ENCODE measurements at places on chromosomes 4 and X.

DNA sequence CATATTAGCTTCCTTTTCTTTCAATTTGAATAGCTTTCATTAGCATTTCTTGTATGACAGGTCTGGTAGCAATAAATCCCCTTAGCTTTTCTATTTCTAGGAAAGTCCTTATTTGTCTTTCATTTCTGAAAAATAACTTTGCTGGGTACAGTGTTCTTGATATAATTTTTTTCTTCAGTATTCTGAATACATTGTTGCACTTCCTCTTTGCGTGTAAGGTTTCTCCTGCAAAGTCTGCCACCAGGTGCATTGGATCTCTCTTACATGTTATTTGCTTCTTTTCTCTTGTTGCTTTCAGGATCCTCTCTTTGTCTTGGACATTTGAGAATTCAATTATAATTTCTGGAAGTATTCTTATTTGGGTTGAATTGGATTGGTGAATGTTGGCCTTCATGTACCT, 663.7 kb downstream of the GRXCR1 start:
- DNase-seq: no peak

GRCh38 chrX:77426811-77427210, 20.4 kb upstream of the FGF16 start:
- DNase-seq: no peak

GRCh38 chrX:48083212-48083611, 11.8 kb upstream of the ZNF630 start:
- DNase-seq: peak; percentile 28

DNA sequence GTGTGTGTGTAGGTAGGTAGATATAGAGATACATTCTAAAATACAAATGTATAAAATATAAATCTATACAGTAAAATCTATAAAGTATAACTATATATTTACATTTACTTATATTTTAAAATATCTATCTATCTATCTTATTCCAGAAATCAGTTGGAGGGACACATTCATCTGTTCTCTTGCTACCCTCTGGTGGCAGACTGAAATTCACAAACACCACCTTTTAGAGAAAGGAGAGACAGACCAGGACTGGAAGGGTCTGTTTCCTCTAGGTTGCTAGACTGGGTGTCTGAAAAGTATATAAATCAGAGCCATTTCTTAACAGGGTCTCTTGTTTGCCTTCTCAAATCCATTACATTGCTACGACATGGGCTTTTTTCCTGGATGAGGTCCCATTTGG, 343.0 kb downstream of the OPHN1 start:
- DNase-seq: no peak

DNA sequence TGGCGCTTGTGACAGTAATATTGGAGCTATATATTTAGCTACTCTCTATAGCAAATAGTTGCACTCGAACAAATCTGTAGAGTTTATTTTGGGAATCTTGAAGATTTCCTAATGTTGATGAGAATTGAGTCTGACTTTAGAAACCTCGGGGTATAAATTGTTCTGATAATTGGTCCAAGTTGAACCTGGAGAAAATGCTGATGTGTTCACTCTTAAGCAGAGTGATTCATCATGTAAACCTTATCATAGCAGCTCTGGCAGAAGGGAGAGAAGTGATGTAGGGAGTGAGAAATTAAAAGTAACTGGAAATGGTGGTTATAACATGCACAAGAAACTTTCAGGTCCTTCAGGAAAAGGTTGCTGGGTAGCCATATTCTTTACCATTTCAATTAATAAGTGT, 16.4 kb upstream of the SLC4A4 start:
- no peak for DNase-seq

- DNase-seq: no peak
These were observed 42.1 kb upstream of the HOPX start for GRCh38 chr4:56723201-56723605.

DNA sequence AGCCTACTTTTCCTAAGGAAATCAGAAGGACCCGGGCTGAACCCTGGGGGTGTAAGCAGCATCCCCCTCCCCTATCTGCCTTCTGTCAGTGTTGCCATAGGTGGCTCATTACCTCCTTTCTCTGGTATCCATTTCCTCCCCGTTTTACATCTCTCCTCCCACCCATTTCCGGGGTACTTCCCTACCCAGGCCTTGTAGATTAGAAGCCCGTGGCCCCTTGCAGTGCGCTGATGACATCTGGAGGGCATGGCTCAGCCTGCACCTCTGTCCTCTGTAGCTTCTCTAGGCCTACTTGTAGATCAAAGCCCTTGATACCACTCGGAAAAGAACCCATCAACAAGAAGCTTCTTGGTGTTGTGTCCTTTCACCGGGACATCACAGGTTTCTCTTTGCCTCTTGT, 71.8 kb downstream of the NBDY start:
- no peak for DNase-seq

DNA sequence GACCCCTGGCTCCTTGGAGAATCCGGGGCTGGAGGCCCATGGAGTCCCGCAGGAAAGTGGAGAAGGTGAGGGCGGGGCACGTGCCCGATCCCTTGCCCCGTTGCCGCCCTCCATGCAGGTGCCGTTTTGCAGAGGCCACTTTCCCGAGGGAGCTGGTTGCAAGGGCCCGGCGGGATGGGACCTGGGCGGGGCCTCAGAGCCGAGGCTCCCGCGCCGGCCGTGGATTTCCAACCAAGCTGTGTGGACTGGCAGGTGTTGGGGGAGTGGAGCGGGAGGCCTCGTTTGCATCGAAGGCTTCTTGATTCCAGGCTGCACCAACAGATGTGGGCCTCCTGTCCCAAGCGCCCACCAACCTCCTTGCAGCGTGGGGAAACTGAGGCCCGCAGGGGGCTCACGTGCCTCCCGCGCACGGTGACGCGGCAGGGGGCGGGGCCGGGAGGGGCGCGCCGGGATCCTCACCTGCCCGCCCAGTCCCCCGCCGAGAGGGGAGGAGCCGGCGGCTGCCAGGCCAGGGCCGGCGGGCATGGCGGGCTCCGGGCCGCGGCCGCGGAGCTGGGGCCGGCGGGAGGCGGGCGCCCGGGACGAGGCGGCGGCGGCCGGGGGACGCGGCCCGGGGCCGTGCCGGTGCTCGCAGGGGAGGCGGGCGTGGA, 24.9 kb downstream of the SH3BP2 start:
- DNase-seq: peak; percentile 68

- DNase-seq: no peak
These were observed 2.9 kb upstream of the TEX13B start for GRCh38 chrX:107985033-107985432.

- no peak for DNase-seq
These were observed 34.1 kb upstream of the ASMTL start for GRCh38 chrX:1486749-1487361.

DNA sequence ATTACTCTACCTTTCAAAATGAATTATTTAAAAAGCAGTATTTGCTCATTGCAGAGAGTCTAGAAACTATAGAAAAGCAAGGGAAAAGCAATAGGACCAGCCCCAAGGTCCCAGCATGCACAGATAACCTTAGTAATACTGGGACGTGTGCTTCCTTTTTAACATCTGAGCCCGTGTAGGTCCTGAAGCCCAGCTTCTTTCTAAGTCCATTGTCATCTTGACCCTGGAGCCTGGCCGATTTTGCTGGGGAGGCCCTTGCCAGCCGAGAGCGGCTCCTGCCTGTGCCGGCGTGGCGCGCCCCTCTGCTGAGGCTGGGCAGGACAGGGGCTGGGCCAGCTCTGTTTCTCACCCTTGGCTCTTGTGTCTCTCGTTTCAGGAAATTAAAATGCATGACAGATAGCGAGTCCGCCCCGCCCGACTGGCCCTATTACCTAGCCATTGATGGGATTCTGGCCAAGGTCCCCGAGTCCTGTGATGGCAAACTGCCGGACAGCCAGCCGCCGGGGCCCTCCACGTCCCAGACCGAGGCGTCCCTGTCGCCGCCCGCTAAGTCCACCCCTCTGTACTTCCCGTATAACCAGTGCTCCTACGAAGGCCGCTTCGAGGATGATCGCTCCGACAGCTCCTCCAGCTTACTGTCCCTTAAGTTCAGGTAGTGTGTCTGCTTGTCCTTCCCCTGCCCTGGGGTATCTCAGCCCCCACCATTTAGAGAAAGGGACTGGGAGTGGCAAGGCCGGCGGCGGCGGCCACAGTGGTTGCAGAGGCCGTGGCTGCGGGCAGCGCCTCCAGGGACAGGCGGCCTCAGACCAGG, 4.1 kb downstream of the MSANTD1 start:
- DNase-seq: no peak

DNA sequence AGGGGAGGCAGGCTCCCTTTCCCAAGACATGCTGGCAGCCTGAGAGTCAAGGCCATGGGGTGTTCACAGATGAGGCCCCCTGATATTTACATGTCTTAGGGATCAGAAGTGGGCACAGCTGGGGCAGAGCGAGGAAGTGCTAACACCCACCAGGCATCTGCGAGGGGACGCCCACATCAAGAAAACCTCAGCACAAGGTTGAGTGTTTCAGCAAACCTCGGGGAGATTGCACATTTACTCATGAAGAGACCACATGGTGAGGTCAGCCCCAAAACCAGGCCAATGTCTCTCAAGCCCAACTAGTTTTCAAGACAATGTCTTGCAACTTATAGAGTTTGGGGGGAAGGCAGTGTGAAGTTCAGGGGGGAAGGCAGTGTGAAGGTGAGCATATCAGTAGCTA, 55.2 kb downstream of the CLNK start:
- no peak for DNase-seq

DNA sequence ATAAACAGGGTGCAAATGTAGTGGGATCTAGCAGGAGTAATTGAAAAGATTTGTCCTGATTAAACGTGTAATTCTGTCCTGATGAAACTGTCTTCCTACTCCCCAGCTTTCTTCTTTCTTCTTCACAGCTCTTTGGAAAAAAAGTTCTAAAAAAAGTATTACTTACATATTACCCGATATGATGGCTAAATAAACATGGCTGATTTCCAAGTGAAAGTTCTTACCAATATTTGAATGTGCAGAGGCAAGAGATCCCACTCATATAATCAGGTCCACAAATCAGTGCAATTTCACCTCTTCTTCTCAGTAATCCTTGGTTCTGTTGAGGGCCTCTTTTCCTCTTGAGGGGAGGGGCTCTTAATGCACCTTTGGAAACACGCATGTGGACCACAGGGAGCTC, 78.7 kb downstream of the ZNF827 start:
- no peak for DNase-seq

DNA sequence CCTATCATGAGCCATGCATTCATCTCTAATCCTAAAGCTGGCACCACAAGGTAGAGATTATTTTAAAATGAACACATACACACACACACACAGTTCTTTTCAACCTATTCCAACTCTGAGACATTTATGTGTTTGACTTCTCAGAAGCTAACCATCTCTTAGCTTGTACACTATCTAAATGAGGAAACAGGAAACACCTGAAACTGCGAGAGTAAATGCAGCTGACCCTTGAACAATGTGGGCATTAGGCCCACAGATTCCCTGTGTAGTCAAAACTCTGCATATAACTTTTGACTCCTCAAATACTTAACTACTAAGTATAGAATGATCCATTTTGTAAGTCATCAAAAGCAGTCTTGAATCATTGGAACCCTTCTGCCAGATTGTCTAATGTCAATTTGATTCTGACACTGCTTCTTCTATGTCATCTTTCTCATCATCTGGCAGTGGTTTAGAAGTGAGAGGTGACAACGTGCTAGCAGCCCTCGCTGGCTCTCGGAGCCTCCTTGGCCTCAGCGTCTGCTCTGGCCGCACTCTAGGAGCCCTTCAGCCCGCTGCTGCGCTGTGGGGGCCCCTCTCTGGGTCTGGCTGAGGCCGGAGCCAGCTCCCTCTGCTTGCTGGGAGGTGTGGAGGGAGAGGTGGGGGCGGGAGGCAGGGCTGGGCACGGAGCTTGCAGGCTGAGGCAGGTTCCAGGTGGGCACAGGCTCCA, 21.4 kb upstream of the IL15 start:
- DNase-seq: no peak

DNA sequence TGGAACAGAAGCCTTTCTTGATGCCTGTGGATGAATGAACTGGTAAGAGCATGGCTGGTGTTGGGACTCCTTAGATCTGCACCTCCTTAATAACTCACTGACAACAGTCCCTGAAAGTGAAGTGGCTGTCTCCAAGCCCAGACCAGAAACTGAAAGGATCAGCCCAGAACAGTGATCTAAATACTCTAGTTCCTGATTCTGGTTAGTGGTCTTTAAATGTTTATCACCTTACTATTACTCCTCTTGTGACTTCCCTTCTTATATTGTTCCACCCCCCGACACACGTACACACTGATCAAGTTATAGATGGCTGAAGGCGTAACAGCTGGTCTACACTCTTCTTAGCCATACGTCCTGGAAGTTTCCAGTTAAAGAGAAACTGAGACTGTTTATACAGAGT, 33.8 kb upstream of the ARMCX2 start:
- DNase-seq: no peak

GRCh38 chr4:108796173-108796572, 33.3 kb upstream of the ETNPPL start:
- DNase-seq: no peak

GRCh38 chr4:123386609-123387008, 10.0 kb upstream of the SPRY1 start:
- DNase-seq: no peak

DNA sequence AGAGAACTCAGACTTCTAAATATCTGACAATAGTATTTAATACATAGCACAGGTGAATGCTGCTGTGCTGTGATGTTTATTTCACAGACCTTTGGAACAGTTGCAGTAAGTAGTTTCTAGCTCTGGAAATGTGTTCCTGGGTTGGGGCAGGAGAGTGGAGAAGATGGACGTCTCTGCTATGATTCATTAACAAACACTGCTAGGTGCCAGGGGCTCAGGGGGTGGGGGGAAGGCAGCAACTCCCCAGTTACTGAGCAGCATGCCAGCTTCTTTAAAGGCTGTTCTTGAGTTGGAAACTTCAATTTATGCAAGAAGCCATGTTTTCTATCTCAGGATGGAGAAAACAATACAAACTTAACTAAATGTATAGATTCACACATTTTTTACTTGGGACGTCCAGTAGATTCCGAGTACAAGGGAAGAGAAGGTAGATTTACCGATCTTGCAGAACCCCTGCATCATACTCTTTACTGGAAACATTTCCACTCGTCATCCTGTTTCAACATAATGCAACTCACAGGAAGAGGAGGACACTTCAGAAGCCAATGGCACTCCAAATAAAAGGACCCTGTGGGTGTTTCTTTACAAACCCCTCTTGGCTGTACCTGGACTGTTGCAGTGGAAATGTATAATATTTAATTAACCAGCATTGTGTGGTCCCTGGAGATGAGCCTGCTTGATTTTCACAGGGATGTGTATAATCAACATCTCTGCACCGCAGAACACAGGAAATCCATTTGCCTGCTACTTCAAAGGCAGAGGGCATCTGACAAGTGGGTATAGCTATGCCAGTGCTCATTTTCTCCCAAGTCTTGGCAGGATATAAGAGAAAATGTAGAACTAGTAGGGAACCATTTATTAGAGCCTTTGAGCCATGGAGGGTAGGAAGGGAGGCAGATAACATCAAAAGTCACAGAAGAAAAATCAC, 171.4 kb downstream of the SH3KBP1 start:
- no peak for DNase-seq

DNA sequence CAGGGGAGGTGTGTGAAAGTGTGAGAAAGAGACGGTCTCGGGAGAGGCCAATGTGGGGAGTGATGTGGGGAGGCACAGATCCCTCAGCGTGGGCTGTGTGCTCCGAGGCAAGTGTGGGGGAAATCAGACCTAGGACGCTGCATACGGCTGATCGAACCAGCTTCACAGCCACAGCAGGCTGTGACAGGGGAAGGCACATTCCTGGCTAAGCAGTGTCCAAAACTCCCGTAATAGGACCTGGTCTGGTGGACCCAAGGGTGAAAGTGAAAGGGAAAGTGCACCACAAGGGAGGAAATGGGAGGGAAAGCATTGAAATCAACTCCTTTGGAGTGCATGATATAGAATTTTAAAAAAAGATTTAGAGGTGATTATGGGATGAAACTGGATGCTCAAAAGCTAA, 10.9 kb upstream of the RHOXF2 start:
- DNase-seq: no peak
